Fibroblast of upper back skin (primary cell): ENCODE measurements at places on chromosomes 6 and 20.
A peak's percentile ranks its signal among the peaks of the same experiment; 100 is the strongest.

DNA sequence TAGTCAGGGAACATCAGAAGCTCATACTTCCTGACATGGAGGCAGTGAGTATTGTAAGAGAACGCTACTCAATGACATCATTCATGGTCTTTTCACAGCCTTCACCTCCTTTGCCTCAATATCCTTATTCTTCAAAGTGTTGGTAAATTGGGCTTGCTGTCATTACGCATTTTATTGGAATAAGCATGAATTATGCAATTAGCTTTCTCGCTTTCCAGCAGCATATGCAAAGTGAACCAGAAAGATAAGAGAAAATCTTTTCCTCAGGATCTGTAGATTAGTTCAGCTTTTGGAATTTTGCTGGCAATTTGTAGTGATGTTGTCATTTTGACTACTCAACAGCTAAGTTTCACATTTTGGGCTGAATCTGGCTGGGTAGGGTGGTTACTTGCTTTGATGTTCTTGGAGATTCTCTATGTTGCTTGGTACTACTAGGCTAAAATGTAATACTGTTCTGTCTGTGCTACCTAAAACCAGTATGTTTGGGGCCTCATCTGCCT, 1012.1 kb downstream of the KIF16B start:
- no peak for DNase-seq

DNA sequence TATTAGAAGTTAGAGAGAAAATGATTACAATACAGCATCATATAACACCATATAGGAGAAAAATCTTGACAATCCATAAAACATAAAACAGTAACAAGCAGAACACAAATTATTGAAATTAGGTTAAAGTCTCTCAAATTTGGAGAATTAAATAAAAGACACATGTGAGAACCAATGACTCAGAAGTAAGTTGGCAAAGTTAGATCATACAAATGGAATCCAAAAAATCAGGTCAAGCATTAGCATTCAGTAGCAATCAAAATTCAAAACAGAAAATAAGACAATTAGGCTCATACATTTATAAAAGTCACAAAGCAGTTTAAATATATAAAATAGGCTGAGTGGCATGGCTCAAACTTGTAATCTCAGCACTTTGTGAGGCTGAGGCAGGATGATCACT, 775.6 kb downstream of the PHF3 start:
- DNase-seq = peak; percentile 34

DNA sequence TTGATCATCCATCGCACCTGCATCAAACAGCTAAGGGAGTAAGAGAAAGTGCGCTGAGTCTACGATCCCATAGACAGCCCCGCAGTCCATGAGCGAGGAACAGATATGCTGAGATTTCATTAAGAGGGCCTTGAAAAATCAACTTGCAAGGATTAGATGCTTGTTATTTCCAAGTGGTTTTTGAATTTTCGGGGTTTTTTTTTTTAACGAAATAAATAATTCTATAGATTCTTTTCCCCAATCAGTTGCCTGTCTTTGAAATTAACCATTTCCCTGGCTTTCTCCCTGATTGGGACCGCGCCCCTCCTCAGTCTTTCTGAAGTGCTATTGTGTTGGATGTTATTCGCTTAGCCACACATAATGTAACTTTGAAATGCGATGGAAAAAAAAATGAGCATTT, 48.6 kb downstream of the GNAS-AS1 start:
- no peak for DNase-seq

DNA sequence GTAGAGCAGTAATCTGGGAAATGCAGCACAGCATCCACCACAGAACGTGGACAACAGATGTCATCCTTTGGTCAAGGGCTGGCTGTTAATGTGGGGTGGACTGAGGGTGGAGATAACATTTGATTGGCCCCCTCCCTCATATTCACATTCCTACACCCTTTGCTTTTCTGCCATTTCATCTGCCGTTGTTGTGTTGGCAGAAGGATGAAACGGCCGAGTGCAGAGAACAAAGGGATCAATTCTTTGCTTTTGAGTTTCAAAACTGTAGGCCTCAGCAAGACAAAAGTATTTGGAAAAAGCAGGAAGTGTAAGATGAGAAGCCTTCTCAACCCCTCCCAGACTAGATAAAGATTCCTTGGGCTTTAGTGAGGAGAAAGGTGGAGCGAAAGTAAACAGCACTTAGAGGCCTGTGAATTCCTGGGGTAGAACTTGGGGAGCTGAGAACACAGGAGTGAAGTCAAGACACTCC, 74.2 kb upstream of the PHIP start:
- peak; percentile 5 for DNase-seq

GRCh38 chr6:141260627-141261015, 872.1 kb upstream of the GJE1 start:
- DNase-seq = no peak

- DNase-seq = no peak
Observed at GRCh38 chr6:1901556-1901955, 291.8 kb downstream of the FOXC1 start.

DNA sequence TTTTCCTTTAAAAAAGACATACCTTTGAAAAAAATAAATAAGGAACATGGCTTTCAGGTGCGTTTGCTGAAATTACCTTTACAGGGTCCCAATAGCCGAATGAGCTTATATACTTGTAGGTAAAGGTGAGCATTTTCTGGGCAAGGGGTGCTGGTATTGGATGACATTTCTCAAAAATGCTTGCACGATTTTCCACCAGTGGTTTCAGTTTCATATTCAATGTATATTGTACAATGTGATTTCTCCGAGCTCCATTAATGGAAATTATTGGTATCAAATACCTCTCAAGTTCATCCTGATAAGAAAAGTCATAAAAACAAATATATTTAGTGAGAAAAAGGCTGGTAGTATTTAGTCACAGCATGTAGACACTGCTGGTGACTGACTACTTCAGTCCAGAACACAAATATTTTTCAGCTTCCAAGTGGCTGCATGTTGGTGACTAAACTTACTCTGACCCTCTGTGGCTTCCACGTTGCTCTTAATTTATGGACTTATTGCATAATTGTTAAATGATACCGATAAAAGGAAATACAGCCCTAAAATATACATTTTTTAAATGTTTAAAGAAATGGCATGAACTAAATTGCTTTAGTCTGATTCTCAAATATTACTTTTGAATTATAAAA, 32.9 kb upstream of the ZBTB24 start:
- DNase-seq = no peak
